Stimulated activated CD4-positive, alpha-beta T cell treated with anti-CD3 and anti-CD28 coated beads, Interleukin-1b, Interleukin-23, amount 100 ng/mL, for 4 hours (primary cell): ENCODE measurements at places on chromosomes 7 and 10.

DNA sequence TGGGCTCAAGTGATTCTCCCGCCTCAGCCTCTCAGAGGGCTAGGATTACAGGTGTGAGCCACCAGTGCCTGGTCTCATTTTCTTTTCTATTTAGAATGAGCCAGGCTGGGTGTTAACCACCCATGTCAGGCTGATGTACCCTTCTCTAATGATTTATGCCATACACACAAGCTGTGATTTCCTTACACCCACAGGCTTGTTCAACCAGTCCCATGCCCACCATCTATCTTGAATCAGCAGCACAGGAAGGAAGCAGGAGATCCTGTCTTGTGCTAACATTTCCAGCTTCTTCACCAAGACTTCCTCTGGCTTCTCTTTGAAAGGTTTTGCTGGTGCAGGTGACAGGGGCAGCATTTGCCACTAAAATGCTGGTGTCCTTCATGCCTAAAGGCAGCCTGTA is 176.4 kb downstream of the GATA3 start:
- no peak for DNase-seq

GRCh38 chr7:132544999-132545398 is 31.3 kb downstream of the PLXNA4 start:
- no peak for DNase-seq

DNA sequence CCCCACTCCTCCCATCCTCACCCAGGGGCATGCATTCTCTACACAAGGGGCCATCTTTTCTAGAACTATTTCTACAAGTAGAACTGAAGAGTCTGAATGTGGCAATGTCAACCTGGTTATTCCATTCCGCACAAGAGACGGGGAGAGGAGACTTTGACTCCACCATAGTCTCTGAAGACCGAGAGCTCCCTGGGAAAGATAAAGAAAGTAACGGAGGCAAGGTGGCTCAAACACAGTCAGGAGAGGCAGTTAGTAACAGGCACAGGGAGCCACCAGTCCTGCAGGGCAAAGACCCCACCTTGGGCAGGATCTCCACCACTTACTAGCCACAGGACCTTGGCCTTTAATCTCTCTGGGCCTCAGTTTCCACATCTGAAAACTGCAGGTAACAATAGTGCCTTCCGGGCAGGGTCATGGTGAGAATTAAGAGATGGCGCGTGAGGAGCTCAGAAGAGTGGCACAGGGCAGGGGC is 100.3 kb downstream of the TNS3 start:
- no peak for DNase-seq

GRCh38 chr7:138512092-138512858 is 52.2 kb downstream of the TRIM24 start:
- DNase-seq = no peak

DNA sequence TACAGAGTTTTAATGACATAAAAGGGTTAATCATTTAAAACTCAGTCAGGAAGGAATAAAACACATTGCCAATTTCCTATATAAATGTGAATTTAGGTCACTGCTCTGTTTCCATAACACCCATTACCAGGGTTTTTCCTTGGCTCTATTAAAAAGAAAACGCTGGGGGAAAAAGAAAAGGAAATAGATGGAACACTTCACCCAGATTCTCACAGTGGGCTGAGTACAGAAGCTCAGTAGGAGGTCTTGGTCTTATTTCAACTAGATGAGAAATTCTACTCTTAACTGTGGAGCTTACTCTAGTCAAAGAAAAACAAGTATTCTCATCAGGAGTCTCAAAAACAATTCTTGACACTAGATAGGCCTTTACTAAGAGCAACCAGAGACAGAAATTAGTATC is 36.5 kb downstream of the GLUD1 start:
- no peak for DNase-seq

DNA sequence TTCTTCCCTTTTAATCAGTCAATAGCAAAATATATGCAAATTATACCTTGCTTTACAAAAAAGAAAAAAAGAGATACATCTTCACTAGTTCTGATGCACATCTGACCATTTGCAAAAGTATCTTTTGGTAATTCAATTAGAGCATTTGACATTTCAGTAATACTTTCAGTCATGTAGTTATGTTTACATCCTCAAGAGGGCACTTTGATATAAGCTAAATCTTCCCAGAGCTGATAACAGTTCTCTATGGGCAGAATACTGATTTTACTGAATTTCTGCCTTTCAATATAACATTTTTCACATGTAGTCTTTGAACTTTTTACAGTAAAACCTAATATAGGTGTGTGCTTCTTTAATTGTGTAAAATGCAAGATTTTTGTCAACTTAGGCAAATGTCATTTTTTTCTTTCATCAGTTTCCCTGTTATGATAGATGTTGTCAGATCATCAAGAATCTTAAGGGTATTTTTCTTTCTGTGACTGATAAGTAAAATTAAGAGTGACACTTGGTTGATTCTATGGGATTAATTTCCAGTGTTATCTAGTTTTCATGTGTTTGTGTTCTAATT is 703.5 kb upstream of the SEMA3D start:
- DNase-seq = no peak

- no peak for DNase-seq
Measured at GRCh38 chr10:110023785-110024465, 16.1 kb downstream of the ADD3 start.

DNA sequence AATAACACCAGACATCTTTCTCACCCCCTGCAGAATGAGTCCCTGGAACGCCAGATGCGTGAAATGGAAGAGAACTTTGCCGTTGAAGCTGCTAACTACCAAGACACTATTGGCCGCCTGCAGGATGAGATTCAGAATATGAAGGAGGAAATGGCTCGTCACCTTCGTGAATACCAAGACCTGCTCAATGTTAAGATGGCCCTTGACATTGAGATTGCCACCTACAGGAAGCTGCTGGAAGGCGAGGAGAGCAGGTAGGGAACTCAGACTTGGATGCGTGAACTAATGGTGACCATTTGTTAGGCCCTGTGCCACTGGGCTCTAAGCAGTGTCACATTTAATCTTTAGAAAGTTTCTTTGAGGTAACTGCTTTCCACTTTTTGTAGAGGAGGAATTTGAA is 7.1 kb downstream of the VIM start:
- no peak for DNase-seq

GRCh38 chr10:130336617-130337304 is 200.6 kb downstream of the GLRX3 start:
- DNase-seq = no peak

- no peak for DNase-seq
Measured at GRCh38 chr7:39153647-39154046, 175.9 kb downstream of the POU6F2 start.

DNA sequence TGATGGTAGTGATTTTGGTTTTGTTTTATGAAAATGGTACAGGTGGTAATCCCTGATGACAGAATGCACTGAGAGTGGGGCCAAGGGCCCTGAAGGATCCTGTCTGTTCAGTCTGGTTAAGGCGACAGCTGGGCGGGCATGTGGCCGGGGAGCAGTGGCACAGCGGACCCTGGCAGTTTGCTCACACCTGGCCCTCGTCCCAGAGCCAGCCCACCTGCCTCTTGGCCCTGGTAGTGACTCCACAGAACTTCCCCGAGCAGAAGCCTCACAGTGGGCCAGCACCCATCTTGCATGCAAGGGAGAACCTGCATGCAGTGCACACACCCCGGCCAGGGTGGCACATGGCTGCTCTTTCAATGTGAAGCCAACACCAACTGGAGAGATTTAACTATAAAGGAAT is 82.8 kb downstream of the ALOX5 start:
- DNase-seq = no peak

DNA sequence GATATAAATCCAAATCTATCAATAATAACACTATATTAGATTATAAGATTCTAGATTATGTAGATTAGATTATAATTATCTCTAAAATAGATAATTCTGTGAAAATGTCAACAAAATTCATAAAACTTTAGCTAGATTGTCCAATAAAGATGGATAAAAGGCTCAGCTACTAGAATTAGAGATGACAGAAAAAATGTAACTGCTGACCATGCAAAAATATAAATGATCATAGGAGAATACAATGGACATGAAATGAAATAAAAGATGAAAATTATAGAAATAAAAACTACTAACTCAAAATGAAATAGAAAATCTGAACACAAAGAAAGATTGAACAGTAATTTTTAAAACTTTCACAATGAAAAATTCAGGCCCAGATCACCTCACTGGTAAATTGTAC is 1332.1 kb upstream of the CELF2 start:
- DNase-seq = no peak

DNA sequence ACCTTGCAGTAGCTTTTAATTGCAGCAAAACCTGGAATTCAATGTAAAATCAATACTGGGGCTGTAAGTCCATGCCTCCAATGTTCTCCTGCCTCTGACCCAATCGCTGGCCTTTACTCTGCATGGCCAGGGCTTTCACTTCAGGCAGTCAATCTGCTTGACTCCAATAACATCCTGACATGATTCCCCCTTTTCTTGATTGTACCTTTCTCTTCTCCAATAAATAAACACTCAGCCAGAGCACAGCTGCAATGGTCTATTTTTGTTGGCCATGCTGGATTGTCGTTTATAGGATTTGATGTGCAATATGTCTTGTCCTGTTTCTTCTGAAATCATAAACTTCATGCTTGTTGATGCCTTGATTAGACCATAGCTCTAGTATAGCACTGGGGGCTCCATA is 97.8 kb upstream of the COL1A2 start:
- DNase-seq = no peak

- no peak for DNase-seq
Measured at GRCh38 chr7:6284461-6285360, 12.3 kb upstream of the CYTH3 start.

DNA sequence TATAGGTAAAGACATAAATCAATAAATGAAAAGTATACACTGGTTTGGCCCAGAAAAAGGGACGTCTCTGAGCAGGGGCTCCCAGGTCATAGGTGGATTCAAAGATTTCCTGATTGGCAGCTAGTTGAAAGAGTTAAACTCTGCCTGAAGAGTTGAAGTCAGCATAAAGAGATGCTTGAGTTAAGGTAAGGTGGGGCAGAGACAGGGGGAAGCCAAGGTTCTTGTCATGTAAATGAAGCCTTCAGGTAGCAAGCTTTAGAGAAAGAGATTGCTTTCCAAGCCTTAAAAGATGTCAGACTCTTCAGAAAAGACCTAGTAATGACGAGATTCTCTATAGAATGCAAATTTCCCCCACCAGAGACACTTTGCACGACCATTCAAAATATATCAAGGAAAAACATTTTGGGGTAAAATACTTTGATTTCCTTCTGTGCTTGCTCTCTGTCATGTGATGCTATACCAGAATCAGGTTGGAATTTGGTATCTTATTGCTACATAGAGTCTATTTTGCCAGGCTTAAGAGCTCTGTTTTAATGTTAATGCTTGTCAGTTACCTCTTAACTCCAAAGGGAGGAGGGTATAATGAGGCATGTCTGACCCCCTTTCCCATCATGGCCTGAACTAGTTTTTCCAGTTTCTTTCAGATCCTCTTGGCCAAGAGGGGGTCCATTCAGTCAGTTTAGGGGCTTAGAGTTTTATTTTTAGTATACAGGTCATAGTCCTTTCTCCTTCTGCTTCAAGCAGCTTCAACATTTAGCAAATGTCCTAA is 429.6 kb downstream of the ADRA2A start:
- DNase-seq = no peak

DNA sequence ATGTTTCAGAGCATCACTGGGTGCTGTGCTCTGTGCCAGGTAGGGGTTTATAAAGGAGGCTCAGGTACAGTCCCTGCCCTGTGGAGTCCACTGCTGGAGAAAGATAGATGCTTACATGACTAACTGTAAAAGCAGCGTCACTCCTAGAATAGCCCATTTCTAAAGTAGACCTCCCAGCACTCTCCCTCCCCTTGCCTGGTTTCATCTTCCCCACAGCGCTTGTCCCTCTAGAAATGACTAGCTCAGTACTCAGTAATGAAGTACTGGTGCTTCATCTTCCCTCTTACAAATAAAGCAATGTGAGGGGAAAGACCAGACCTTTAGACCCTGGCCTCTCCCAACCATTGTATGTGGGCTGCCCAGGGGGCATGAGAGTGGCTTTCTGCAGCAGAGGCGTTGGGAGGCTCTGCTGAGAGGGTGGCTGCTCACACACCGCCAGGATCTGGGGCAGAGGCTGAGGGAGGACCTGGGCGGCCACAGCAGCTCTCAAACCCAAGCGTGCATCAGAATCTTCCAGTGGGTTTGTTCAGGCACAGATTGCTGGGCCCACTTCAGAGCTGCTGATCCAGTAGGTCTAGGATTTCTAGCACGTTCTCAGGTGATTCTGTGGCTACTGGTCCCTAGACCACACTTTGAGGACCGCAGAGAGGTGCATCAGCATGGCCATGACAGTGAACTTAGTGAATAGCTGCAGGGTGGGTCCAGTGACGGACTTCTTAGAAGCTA is 110.3 kb upstream of the ANLN start:
- no peak for DNase-seq

DNA sequence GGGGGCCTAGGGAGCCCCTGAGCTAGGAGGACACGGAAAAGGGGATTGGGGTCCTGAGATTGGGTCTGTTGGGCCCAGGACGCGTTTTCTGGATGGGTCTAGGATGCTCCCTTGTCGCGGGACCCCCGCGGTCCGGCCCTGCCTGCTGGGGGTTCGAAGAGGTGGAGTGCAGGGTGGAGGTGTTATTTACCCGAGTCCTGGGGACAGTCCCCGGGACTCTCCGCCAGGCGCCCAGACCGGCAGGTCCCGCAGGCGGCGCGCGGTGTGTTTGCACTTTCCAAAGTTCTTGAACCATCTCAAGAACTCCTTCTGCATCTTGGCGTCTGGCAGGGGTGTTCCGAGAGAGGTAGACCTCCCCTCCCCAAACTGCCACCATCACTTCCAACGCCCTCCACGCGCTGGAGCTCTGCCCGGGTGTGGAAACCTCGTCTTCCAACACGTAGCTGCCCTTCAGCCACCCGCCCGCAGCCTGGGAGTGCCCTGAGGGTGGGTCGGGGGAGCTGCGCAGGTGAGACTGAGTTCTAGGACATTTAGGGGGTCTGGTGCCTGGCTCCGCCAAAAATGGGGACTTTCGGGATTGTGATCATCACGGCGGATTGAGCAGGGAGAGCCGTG is 569 bp downstream of the CAV1 start:
- DNase-seq = no peak

DNA sequence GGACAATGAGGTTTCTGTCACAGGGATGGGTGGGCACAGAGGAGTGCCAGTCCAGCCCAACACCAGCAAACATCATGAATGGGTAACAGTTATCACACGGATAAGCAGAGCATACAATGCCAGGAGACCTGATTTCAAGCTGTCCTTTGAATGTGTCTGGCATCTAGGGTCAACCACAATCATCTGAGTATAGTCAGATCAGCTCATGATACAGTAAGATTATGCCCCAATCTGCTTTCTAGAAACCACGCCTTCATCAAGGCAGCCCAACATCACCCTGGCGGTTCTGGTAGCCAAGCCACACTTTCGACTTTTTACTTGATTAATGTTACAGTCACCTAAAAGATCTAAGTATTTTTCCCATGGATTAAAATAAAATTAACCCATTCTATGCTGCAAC is 10.5 kb downstream of the FAM171A1 start:
- no peak for DNase-seq

DNA sequence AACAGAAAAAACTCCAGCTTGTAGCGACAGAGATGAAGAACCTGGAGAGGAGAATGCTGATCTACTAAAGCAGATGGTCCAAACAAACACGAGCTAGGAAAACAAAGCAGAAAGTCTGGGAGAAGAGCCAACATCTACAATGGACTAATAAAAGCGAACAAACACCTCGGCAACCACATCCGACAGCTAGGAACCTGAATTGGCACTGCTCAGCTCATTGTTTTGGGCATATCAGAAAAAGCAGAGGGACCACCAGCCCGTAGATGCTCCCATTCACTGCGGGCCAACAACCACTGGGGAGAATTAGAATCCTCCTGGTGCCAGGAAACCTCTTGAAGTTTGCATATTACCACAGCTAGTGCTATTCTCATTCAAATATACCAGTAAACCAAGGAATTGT is 204.7 kb downstream of the NXPH1 start:
- DNase-seq = no peak
